ENCODE measurements at places on chromosomes 12 and 14.

DNA sequence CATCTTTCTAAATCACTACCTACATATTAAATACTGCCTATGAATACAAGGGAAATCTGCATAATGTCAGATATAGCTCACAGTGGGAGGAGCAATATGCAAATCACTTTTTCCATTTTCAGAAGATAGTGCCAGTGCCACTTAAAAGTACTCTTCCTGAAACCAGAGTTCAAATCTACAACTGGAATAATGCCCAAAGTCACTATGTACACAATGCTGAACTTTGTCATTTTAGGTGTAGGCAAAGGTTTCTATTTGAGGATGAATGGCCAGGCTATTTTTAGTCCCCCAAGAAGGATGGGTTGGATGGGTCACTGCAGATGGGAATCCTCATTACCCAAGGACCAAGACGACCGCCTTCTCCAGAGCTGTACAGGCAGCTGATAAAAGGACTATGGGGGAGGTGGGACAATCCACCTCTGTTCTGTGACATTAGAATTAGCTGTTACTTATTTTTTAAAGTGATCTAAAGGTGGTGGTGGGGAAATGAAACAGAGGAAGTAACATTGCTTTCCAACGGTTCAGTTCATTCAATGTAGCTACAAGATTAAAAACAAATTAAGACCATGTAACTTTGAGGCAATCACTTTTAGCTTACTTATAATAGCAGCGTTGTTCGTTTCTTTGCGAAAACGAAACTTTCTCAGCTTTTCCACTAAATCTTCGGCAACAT is 5.6 kb downstream of the GMFB start:
- DNase-seq = peak; percentile 31

DNA sequence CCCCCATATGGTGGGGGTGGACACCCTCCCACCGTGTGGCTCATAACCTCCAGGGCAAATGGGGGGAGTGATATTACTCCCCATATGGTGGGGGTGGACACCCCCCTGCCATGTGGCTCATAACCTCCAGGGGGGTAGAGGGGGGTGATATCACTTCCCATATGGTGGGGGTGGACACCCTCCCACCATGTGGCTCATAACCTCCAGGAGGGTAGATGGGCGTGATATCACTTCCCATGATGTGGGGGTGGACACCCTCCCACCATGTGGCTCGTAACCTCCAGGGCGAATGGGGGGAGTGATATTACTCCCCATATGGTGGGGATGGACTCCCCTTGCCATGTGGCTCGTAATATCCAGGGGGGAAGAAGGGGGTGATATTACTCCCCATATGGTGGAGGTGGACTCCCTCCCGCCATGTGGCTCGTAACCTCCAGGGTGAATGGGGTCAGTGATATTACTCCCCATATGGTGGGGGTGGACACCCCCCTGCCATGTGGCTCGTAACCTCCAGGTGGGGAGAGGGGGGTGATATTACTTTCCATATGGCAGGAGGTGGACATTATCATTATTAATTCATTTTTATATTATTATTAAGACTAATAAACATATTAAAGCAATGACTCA is 51.2 kb upstream of the OXA1L start:
- no peak for DNase-seq

- DNase-seq = no peak
Observed at GRCh38 chr12:65099182-65099581, 21.9 kb downstream of the WIF1 start.

- DNase-seq = no peak
Observed at GRCh38 chr14:56098021-56098420, 20.2 kb upstream of the PELI2 start.

DNA sequence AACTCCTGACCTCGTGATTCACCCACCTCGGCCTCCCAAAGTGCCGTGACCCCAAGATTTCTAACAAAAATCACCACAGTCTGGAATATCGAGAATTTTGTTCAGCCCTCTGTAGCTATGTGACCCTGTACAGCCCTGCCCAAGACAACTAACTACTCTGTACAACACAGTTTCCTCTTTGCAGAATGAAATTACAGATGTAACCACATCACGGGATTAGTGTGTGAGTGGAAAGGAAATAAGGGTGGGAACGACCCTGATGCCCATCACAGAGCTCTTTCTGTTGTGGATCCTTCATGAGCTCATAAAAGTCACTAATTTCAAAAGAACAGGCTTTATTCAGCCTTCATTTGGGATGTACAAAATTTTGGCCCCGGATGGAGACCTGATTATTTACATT is 50.5 kb upstream of the KRR1 start:
- no peak for DNase-seq

DNA sequence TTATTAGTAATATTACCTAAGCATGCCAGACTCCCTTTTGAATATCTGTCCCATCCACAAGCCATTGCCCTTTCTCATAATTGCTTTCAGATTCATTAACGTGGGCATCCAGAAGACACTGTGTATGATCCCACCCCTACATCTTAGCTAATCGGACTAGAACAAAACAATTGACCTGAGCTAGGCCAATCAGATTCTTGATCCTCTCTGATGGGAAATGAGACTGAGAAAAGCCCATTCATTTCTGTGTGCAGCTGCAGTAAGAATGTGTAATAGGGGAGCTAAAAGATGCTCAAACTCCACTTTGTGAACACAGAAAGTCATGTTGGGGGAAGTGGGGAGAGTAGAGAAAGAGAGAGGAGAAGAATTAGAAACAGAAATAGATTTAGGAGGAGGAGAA is 281.7 kb upstream of the G2E3 start:
- DNase-seq = no peak

DNA sequence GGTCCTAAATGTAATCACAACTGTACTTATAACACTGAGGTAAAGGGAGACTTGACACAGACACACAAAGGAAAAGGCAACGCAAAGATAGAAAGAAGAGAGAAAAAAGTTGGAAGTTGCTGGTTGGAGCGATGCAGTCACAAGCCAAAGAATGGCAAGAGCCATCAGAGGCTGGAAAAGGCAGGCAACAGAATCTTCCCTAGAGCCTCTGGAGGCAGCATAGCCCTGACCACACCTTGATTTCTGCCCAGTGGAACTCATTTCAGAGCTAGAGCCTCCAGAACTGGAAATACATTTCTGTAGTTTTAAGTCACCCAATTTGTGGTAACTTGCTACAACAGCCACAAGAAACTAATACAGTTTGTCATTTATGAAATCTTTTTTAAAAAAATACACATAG is 89.2 kb downstream of the PUS7L start:
- no peak for DNase-seq

DNA sequence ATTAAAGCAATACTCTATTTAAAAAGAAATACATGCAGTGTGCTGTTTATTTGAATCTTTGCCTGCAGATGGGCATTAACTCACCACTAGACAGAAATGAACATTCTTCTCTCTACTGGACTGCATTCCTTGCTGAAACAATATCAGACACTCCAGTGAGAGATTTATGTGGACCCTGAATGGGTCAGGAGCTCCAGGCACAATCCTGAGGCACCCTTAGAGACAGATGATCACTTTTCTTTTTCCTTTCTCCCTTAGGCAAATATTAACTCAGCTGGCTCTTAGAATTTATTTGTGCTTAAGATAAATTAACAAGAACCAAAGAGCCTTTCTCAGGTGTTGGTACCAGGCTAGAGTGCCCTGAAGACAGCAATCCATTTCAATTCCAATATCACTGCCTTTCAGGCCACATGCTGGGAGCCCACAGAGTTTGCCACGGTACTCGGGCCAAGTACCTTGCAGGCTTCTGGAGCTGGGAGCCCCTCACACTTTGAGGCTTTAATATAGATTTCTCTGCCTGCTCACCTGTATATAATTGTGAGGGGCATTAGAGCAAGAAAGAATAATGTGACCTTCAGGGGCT is 173.0 kb downstream of the EMP1 start:
- DNase-seq = no peak
